ENCODE measurements at places on chromosomes 6 and 20.

DNA sequence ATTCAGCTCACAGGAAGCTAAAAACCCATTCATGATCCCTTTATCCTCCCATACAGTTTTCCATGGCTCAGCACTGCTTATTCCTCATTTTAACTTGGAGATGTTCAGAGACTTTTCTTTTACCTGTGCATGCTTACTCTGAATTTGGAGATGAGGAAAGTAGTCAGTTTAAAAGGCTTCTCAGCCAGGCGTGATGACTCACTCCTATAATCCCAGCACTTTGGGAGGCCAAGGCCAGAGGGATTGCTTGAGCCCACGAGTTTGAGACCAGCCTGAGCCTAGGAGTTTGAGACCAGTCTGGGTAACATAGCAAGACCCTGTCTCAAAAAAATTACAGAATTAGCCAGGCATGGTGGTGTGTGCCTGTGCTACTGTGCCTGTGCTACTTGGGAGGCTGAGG lies 30.3 kb upstream of the TMEM217 start:
- no peak for DNase-seq

DNA sequence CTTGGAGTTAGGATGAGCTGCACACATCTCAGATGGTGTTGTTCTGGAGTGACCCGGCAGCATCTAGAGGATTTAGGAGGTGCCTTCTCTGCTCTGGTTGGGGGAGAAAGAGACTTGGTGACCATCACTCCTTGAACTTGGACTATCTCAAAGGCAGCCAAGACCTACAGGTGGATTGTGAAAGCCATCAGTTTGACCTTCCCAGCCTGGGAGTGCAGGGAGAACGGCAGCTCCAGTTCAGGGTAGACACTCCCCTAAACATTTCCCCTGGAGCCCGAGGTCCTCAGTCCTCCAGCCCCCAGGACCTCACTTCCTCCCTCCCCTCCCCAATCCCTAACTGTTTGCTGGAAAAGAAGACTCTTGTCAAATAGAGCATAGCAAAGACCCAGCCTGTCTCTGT lies 128.7 kb upstream of the ARMC2 start:
- no peak for DNase-seq

- no peak for DNase-seq
These were observed 14.8 kb downstream of the SLC35A1 start for GRCh38 chr6:87487555-87487954.

DNA sequence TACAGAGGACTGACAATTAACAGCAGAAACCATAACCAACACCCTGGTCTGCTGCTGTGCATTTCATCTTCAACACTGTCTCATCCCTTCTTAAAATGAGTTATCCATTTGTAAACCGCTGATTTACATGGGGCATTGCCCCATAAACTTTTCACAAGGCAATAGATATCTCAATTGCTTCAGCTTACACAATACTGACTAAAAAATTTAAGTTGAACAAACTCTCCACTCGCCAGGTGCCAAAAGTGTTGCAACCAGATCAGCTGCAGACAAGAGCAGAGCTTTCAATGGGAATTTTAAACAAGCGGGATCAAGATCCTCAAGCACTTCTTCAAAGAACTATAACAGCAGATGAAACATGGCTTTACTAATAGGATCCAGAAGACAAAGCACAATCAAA lies 183.0 kb downstream of the TASP1 start:
- no peak for DNase-seq

DNA sequence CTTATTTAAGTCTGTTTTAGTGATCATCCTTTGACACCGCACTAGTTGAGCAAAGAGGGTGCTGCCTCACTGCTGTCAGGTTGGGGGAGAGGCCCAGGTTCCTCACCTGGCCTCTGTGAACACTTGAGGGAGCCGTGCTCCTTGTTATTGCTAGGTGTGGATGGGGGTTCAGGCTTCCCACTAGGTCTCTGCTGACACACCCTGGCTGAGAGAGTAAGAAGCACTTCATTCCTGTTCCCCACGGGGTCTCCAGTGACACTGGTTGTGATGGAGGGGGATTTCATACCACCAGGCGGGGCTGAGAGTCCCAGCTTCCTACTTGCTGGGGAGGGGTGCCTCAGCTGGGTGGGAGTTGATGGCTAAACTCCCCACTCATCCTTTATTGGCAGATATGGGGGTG lies 11.1 kb upstream of the NOTCH4 start:
- DNase-seq, result no peak

DNA sequence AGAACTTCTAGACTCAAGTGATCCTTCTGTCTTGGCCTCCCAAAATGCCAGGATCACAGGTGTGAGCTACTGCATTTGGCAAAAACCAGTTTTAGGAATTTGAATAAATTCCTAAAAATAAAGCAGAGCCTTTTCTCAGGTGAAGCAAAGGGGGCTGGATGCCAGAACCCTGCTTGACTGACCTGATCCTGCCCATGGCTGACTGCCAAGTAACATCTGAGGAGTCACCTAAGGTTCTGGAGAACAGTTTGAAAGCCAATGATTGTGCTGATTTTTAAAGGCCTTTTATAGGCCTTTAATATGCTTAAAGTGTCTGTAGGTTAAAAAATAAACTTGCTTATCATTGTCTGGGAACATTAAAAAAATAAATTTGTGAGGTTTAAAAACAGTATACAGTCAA lies 14.1 kb upstream of the ZSCAN12 start:
- DNase-seq, result no peak

All from effector memory CD8-positive, alpha-beta T cell (primary cell).